Natural killer cell treated with Interleukin-12 subunit alpha and Interleukin-12 subunit beta and Interleukin-15 and Interleukin-18, amount 100 ng/mL, for 72 hours (primary cell): ENCODE measurements at places on chromosomes 6 and 20. TPM values are rescaled to one million over a fixed set of nuclear protein-coding genes. Genes with fewer than 3 reads are reported as not detected.

DNA sequence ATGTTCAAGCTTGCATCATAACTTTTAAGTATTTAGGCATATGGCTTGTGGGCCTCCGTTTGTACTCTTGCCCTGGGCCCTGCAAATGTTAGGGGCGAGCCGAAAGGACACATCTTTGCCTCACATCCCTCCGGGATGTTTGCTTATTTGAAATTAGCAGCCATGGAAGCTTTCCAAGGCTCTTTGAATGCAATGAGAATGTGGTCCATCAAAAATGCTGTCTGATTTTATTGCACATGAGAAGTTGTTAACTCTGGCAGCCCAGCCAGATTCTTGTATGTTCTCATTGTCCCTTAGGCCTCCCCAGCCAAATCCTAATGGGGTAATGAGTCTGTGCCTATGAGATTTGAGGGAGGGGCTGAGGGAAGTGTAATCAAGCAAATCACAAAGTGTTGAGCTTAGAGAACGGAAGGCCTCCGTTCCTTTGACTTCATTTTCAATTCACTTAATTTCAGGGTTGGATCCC, 261.2 kb upstream of the MARCKS start:
- no peak for DNase-seq

DNA sequence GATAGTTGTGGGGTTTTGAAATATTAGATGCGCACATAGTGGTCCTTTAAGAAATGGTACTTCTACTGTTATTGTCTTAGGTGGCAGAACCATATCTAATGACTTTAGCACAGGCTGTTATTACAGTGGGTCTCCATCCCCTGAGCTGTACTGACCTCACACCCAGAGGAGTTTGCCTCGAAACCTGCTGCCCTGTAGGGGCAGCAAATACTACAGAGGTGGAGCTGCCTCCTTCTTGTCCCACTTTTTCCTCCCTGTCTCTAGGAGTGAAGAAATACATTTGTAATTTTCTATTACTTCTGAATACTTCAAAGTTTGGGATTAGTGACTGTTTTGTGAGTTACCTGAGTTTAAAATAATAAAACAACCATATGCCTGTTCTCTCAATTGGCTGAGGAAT, 8.2 kb downstream of the TRIM31 start:
- DNase-seq: no peak

Gene CRISP3
- not detected for total RNA-seq

DNA sequence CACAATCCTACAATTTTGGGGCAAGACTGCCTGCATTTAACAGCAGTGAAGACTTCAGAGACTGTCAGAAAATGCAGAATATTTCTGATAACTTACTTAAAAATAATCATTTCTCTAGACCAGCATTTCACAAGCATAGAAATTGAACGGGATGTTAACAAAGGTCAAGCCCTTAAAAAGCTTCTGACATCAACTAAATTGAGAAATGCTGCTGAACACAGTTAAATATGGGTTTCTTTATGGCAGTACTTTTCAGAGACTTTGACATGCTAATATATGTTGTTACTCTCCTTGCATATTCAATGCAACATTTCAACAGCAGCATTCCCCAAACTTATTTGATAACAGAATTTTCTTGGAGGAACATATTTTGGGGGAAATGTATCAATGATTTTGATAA, 84.5 kb downstream of the KIF13A start:
- DNase-seq: no peak

Gene ERVFRD-1
- not detected for total RNA-seq
